ENCODE measurements at places on chromosomes 7 and 10. TPM values are rescaled to one million over a fixed set of nuclear protein-coding genes. Genes with fewer than 3 reads are reported as not detected.

ATXN7L1 gene
- 12.0 TPM for total RNA-seq

CLDN4 gene
- 325 TPM for total RNA-seq

DNA sequence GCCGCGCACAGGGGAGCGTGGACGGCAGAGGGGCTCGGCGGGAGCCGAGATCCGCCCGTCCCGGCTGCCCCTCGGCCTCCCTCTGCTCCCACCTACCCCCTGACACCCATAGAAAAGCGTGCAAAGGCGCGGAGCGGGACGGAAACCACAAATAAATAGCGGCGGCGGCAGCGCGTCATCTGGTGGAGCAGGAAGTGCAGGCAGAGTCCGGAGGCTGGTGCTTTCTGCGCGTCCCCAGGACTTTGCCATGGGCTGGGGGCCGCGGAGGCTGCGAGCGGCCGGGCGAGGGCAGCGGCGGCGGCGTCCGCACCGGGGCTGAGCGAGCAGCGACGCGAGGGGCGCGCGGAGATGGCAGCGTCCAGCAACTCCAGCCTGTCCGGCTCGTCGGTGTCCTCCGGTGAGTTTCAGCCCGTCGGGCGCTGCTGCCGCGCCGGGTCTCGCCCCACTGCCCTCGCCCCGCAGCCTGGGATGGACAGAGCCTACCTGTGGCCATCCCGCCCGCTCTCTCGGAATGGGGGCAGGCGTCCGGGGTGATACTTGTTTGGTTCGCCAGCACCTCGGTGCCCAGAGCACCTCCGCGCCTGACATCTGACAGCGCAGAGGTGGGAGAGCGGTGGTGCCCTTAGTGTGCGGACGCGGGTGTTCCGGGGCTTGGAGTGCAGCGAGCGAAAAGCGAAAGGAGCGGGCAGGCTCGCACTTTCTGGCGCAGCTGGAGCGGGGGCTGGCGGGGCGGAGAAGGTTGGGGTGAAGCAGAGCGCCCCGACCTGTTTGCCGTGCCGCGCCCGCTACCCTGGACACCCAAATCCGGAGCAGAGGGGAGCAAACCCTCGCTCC lies at the start of gene CHN2:
CHN2 (plus strand) TSS at position 182 of the 834 bp plus-strand sequence.
- peak within 1 kb of the TSS; percentile 16 for H3K27ac ChIP-seq
- H3K36me3 ChIP-seq: peaks cover 22% of the 10 kb centered on the region
- H3K27me3 ChIP-seq: peaks cover 14% of the 10 kb centered on the region
- H3K4me1 ChIP-seq: peaks cover 23% of the 10 kb centered on the region

PLA2G12B gene
- total RNA-seq: not detected

TMUB1 gene
- total RNA-seq: 51.2 TPM
